ENCODE measurements at places on chromosomes 13 and 19.
A peak's percentile ranks its signal among the peaks of the same experiment; 100 is the strongest.

DNA sequence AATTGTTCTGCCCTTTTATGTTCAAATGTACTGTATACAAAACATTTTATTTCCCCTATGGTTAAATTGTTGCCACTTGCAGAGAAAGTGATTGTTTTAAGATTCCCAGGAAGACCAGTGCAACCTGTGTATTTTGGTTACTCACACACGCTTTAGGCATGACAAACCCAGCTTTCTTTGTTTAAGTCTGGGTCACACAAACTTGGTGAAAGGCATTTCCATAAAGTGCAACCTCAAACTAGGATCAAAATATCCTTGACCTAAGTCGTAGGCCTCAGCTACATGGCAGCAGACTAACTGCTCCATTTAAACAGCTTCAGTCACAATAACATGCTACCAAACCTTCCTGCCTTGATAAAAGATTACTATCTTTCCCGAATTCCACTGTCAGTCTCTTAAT is 639.0 kb upstream of the PRR20A start:
- DNase-seq, result no peak

DNA sequence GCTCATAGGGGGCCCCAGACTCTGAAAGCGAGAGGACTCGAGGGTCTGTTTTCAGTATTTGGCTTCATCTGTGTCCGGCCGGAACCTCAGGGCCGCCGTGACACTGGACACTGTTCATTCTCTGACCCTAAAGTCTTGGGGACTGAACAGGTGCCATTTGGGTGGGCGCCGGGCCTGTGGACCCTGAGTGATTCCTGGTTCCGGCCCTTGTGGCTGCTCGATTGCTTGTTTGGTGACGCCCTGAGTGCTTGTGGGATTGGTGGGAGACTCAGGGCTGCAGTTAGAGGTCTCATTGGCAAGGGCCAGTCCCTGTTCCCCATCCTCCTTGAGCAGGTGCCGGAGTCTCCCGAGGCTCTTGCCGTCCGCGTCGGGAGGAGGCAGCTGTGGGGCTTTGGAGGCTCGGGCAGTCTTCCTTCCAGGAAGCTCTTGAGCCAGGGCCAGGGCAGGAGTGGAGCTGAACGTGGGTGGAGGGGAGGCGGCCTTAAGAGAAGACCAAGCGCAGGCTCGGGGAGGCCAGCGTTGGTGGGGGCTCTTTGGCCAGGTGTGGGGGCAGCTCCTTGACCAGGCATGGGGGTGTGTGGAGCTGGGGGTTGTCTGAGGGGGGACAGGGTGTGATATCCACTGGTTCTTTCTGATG is 4.7 kb downstream of the PTBP1 start:
- no peak for DNase-seq

GRCh38 chr13:86121881-86122280 is 322.7 kb upstream of the SLITRK6 start:
- DNase-seq, result no peak

DNA sequence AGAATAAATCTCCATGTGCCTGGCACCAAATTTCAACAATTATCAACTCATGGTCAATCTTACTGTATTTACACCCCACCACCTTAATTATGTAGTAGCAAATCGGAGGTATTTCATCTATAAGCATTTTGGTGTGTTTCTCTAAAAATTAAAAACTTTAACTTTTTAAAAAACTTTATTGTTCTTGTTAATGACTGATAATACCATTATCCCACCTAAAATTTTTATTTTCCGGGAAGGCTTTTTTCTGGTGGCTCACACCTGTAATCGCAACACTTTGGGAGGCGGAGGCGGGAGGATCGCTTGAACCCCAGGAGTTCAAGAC is 453 bp upstream of the PDCD2L start:
- no peak for DNase-seq

- no peak for DNase-seq
These were observed 200.5 kb upstream of the IRS2 start for GRCh38 chr13:109986851-109987250.

DNA sequence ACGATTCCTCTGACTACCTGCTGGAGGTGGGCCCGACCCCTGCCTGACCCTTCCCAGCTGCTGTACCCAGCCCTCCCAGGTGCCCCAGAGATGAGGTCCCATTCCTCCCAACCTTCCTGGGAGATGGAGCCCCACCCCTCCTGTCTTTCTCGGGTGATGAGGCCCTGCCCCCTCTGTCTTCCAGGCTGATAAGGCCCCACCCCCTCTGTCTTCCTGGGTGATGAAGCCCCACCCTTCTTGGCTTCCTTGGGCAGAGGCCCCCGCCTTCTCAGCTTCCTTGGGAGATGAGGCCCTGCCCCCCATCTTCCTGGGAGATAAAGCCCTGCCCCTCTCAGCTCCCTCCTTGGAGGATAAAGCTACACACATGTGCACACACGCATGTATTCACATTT is 47.9 kb downstream of the CERS4 start:
- DNase-seq, result no peak

- no peak for DNase-seq
These were observed 1.1 kb downstream of the GALP start for GRCh38 chr19:56176881-56177280.

- no peak for DNase-seq
These were observed 14.0 kb downstream of the SCGB2B2 start for GRCh38 chr19:34662919-34663318.

DNA sequence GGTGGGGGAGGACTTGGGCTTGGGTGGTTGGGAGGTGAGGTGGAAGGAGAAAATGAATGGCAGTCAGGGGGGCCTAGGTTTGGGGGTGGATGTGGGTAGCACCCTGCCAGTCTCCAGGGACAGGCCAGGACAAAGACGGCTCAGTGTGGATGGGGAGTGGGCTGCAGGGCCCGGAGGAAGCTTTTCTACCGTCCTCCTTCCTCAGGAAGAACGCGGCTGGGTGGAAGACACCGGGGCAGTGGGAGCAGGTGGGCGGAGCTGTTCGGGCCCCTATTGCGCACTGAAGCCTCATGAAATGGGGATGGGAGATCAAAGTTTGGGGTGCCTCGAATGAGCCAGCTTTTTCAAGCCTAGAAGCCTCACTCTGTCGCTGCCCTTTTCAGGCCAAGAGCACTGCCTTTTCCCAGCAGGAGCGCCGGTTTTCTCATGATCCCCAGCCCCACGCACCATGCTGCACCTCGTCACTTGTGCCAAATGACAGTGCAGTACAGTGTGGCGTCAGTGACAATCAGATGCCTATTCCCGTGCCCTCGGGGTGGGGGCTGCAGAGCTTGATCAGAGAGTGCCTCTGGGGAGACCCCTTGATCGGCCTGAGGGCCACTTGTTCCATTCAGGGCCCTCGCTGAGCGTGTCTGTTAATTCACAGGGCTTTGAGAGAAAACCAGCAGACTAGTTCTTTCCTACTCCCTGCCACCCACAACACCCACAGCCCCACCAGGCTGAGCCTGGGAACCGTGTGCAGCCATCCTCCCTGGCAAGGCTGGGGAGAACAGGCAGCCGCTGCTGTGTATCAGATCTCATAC is 1.5 kb downstream of the CALM3 start:
- no peak for DNase-seq

DNA sequence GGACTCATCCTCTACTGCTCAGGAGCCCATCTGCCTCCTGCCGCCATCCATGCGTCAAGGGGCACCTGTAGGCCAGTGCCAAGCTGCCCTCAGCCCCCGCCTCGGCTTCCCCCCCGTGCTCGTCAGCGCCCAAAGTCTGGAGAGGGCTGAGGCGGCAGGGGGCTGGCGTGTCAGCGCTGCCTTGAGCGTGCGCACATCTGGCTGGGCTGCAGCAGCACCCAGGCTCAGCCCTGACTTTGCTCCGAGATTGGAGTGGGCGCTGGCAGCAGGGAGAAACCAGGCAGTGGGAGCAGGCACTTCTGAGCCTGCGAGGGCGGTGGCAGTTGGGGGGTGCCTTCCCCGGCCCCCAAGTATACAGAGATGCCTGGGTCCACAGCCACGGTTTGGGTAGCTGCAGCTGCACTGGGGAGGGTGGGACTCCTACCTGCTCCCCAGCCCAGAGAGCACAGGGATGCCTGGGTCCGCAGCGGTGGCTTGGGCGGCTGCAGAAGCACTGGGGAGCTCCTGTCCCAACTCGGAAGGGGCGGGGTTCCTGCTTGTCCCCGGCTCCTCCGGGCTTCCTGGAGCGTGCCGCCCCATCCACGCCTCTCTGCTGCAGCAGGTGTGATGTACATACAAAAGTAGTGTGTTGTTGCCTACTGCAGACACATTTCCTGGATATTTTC is 44.8 kb upstream of the LPAR6 start:
- DNase-seq, result no peak

DNA sequence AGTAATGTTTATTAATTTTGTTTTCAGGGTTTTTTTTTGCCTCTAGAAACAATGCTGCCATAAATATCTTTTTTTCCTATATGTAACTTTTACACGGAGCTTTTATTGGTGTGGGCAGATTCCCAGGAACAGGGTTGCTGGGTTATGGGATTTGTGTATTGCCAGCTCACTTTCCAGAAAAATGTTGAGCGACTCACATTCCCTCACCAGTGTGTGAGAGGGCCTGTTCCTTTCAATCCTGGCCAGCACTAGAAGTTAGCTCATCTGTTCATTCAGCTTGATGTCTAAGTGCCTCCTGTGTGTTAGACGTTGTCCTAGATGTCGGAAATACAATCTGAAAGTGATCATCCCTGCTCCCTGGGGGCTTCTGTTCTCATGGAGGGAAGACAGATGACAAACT is 2.6 kb downstream of the ZNF71 start:
- DNase-seq, result no peak

DNA sequence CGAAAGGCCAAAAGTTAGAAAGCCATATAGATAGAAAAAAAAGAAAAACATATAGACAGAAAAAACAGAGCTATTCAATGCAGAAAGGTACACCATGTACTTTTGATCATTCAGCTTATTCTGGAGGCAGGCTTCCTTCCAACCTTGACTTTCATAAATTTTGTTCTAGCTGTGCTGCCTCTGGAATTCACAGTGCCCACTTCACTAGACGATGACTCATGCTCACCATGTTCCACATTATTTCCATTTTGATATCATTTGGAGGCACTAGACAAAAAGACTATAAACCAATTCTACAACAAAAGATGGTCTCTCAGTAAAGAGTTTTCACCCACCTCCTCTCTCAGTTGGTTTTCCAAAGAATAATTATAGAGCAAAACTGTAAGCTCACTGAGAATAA is 229.0 kb upstream of the IPO5 start:
- no peak for DNase-seq

DNA sequence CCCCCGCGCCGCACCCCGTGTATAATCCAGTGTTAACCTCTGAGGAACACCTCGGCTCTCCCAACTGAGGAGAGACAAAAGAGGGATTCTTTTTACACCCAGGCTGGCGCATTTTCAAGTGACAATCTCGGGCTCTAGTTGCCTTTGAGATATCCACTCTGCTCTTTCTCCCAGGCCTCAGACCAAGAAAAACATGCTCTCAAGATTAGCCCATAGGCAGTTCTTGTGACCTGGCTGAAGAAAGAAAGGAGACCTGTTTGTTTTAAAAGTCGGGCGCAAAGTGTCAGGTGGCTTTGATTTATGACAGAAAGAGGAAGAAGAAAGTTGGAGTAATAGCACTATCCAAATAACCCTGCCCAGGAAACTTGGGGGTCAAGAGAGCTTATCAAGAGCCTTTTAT is 27.3 kb downstream of the SHISA2 start:
- no peak for DNase-seq

GRCh38 chr19:756236-756635 is 5.3 kb downstream of the MISP start:
- peak; percentile 59 for DNase-seq

- no peak for DNase-seq
These were observed 60.1 kb upstream of the F7 start for GRCh38 chr13:113045251-113046127.

DNA sequence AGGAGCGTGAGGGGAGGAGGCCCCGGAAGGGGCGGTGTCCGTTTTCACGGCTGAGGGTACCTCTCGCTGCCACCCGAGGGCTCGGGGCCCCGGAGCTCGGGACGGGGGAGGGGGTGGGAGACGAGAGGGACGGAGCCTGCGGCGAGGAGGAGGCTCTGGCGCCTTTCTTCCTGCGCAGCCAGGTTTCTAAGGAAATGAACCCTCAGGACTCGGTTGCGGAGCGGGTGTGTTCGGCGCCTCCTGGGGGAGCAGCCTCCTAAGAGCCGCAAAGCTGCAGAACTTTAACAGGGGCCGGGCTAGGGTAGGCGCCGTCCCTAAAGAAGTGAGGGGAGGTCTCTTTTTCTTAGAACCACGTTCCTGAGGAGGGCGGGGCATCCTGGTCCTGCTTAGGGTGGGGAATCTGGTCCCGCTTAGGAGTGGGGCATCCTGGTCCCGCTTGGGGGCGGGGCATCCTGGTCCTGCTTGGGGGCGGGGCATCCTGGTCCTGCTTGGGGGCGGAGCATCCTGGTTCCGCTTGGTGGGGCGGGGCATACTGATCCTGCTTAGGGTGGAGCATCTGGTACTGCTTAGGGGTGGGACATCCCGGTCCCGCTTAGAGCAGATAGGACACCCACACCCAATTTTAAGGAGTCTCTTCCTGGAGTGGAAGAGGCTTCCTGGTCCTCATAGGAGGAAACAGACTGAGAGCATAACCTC is 6.2 kb downstream of the SYT5 start:
- peak; percentile 74 for DNase-seq

- DNase-seq, result no peak
These were observed 17.5 kb upstream of the KBTBD6 start for GRCh38 chr13:41150058-41150457.

GRCh38 chr13:99987154-99988019 is 5.8 kb downstream of the ZIC2 start:
- DNase-seq, result no peak

GRCh38 chr13:106709522-106709921 is 141.6 kb upstream of the ARGLU1 start:
- DNase-seq, result no peak

DNA sequence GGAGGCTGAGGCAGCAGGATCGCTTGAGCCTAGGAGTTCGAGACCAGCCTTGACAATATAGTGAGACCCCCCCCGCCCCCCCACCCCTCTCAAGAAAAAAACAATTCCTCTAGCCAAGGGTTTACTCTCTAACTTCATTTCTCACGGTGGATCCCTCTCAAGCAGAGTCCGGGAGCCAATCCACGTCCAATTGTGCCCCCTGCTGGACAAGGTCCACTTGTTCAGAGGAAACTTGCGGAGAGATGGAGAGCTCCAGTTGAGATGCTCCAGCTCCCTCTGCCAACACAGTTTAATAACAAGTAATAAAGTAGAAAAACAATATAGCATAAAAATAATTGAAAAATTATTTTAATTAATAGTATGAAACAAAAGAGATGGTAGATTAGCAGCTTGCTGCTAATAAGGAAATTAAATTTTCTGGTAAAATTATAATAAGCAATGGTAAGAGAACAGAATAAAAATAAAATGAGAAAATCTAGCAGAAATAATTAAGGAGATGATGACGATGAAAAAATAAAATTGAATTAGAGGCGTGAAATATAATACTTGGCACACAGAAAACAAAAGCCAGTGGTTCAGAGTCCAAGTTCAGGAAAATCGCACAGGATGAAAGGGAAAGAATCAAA is 14.5 kb upstream of the SIGLEC14 start:
- peak; percentile 71 for DNase-seq

GRCh38 chr13:65613004-65613403 is 1617.1 kb downstream of the PCDH9 start:
- no peak for DNase-seq

Data from fibroblast of skin of back (primary cell).